ENCODE measurements at places on chromosomes 5 and 9. TPM values are rescaled to one million over a fixed set of nuclear protein-coding genes. Genes with fewer than 3 reads are reported as not detected.

ANKRD31 gene
- 0.13 TPM for polyA plus RNA-seq

CENPH gene
- 9.1 TPM for polyA plus RNA-seq

SLC36A3 gene
- not detected for polyA plus RNA-seq

CDC25C gene
- 2.4 TPM for polyA plus RNA-seq

SV2C gene
- 0.08 TPM for polyA plus RNA-seq

All from forelimb muscle (tissue), 1 donor.